ENCODE measurements at places on chromosomes 16 and 17.
A peak's percentile ranks its signal among the peaks of the same experiment; 100 is the strongest.

GRCh38 chr17:56665864-56666263, 72.4 kb downstream of the NOG start:
- DNase-seq = no peak

DNA sequence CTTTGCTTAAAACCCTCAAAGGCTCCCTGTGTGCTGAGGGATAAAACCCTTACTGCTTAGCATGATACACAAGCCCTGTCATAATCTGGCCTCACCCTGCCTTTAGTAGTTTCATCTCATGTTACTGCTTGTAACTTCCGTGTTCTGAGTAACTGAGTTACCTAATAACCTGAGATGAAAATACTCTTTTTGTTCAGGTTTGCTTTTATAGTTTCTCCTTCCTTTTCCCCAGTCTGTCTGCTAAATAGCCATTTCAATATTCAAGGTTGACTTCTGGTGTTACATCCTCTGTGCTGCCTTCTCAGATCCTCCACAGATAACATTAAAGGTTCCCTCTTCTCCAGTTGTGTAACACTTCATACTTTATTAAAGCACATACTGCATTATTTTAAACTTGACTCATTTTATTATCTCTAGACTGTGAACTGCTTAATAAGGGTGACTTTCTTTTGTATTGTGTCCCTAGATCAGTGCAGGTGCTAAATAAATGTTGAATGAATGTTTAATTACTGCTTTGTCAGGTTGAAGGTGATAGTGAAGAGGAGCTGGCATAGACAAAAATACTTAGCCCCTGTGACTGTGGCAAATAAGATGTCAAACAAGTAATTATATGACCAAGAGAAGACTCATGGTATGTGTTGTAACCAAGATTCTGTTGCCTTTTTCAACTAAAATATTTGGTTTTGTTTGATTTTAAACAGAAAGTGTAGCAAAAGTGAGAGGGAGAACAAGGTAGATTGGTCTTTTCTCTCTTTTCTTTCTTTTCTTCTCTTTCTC, 47.8 kb downstream of the NFAT5 start:
- DNase-seq = no peak

DNA sequence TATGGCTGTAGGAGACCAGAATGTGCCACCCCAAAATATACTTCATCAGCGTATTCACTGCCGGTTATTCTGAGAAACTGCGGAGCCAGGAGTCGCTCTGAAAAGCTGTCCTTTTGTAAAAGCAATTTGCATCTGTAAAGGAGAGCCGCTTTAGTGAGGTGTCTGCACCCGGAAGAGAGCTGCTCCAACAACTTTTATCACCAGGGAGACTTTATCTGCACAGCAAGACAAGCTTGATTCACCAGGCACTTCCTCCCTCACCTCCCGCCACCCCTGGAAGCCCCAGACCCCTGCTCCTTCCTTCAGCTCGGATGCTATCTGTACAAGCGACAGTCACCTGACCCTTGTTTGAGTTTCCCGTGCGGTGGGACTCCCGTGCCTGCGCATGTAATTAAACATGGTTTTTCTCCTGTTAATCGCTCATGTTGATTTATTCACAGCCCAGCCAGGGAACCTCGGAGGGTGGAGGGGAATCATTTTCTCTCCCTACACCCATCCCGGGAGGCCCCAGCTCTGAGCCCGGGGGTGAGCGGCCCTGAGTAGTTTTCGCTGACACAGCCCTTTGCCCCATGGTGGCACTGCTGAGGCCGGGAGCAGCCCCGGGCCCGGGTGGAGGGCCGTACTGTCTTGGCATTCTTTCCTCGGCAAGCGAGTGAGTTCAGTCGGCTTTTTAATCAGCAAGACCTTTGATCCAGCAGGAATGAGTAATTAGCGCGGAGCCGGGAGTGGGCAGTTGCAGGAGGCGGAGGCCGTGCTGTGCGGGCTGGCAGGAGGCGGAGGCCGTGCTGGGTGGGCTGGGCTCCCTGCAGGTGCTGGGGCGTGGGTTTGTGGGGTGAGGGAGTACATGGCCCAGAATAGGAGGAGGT, 222.7 kb upstream of the CIBAR2 start:
- no peak for DNase-seq

DNA sequence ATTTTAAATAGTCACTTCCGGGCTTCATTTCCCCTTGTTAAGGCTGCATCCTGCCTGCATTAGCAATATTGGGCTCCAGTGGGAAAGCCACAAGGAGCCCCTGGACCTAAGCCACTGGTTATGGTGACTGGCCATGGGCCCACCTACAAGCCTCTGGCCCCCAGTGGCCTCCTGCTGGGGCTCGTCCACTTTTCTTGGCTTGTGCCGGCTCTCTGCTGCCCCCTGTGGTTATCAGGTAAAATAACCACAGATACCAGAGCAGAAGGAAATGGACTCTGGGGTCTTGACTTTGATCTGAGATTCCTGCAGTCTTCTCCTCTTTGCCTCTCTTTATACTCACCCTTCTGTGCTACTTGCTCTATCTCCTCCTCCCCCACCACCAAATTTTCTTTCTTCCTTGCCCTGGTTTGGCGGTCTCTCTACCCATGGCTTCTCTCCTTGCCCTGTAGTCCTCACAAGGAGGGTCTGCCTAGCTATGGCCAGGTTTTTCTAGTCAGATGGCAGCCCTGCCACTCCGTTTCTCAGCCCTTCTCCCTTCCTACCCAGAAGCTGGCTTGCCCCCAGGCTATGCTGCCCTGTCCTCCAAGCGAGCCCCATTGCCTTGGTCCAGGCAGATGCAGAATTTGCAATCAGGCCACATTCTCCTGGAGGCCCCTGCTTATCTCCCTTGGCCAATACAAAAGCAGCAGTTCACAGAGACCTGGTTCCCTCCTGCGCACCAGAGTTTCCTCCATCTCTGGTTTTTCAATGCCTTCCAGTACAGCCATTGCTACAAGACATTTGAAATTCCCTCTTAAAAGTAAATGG, 82.9 kb upstream of the RCVRN start:
- peak; percentile 32 for DNase-seq

GRCh38 chr17:52143542-52143941, 15.0 kb downstream of the CA10 start:
- DNase-seq = no peak

- peak; percentile 68 for DNase-seq
Observed at GRCh38 chr16:52086901-52087300, 460.0 kb downstream of the TOX3 start.

GRCh38 chr16:57007050-57007449, 17.7 kb downstream of the NLRC5 start:
- DNase-seq = no peak

- no peak for DNase-seq
Observed at GRCh38 chr17:54177606-54178308, 355.0 kb downstream of the KIF2B start.

- no peak for DNase-seq
Observed at GRCh38 chr17:69018022-69018615, 42.6 kb downstream of the ABCA9 start.

DNA sequence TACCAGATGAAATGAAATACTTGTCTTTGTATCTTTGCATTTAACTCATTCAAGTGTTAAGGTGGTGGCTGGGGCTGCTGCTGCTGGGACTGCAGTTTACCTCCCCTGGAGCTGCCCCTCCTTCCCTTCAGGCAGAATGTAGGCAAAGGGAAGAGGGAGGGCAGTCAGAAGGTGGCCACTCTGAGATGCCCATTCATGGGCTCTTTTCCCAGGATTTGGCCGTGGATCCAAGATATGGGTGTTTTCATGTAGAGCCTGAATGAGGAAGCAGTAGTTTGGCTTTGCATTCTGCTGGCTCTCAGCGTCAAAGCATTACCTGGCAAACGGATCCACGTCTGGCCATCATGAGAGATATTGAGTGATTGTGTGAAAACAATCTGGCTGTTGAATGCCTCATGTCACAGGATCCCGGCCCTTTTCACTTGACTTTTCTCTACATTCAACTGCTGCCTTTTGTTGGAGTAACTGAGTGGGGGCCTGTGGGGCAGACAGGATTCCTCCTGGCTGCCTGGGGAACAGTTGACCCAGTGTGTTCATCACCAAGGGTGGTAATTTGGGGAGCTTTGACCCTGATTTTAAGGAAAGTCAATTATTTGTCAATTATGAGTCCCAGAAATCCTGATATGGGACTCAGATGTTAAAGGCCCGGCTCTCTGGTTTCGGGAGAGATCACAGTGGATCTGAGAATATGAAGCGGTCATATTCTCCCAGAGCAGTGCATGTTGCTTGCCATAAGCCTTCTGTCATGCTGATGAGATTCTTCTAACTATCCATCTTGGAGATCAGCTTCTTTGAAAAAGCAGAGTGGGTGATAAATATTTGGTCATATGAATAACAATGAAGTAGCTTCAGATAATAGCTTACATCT, 236.8 kb downstream of the IRX3 start:
- peak; percentile 44 for DNase-seq

- no peak for DNase-seq
Observed at GRCh38 chr17:72353502-72353901, 232.7 kb downstream of the SOX9 start.

DNA sequence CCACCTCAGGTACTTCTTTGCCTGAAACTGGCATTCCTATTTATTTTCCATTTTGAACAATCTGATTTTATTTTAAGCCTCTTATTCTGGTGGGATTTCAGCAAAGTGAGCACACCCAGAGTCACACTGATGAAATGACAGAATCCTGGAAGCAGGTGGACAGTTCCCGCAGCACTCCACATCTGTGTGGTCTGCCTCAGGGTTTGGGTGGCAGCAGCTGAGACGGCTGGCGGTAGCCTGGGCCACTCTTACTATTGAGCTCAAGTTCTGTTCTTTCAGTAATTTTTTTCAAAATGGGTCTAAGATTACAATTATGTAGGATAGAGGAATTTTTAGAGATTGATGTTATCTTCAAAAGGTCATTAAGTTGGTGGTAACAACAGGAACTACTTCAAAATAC, 32.5 kb upstream of the ENDOV start:
- no peak for DNase-seq

GRCh38 chr16:79928142-79928873, 327.8 kb upstream of the MAF start:
- DNase-seq = no peak

GRCh38 chr17:4177806-4178205, 34.8 kb downstream of the CYB5D2 start:
- DNase-seq = no peak

- DNase-seq = no peak
Observed at GRCh38 chr16:75653922-75654321, 6.3 kb downstream of the TERF2IP start.

- no peak for DNase-seq
Observed at GRCh38 chr16:84768808-84769197, 51.0 kb upstream of the CRISPLD2 start.

GRCh38 chr16:86018487-86018886, 119.5 kb downstream of the IRF8 start:
- DNase-seq = no peak

GRCh38 chr17:34382621-34383124, 19.6 kb upstream of the CCL1 start:
- DNase-seq = peak; percentile 90

- no peak for DNase-seq
Observed at GRCh38 chr17:38864636-38865398, 5.0 kb upstream of the LASP1 start.

DNA sequence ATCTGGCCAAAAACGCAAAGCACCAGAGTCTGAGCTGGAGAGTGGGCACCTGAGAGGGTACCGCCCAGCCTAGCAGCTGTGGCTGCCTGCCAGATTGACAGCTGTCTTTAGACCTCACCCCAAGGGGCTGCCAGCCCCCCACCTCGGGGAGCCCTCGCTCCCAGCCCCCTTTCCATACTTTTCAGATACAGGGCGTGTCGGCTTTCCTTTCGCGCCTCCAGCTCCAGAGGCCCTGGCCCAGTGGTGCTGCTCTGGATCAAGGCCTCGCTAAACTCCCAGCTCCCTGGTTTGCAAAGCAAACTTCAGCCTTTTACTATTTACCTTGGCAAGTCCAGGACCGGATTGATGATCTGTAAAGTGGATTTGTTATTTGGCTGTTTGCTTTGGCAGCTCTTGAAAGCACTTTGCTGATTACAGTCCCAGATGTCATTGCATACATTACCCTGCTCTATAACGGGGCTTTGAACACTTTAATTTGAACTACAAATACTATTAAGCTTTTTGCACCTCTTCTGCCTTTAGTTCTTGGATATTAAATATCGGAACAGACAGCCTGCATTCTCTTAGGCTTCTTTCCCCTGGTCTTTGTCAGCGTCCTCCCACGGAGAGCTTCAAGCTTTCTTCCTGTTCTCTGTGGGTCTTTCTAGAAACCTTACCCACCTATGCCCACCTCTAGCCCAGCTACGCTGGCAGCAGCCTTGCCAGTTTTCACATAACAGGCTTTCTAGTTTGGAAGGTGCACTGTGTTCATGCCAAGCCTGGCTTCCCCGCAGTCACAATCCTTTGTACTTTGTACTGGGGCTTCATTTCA, 63.6 kb upstream of the TBX2 start:
- DNase-seq = no peak

- DNase-seq = no peak
Observed at GRCh38 chr16:15539197-15539596, 103.8 kb downstream of the MARF1 start.

DNA sequence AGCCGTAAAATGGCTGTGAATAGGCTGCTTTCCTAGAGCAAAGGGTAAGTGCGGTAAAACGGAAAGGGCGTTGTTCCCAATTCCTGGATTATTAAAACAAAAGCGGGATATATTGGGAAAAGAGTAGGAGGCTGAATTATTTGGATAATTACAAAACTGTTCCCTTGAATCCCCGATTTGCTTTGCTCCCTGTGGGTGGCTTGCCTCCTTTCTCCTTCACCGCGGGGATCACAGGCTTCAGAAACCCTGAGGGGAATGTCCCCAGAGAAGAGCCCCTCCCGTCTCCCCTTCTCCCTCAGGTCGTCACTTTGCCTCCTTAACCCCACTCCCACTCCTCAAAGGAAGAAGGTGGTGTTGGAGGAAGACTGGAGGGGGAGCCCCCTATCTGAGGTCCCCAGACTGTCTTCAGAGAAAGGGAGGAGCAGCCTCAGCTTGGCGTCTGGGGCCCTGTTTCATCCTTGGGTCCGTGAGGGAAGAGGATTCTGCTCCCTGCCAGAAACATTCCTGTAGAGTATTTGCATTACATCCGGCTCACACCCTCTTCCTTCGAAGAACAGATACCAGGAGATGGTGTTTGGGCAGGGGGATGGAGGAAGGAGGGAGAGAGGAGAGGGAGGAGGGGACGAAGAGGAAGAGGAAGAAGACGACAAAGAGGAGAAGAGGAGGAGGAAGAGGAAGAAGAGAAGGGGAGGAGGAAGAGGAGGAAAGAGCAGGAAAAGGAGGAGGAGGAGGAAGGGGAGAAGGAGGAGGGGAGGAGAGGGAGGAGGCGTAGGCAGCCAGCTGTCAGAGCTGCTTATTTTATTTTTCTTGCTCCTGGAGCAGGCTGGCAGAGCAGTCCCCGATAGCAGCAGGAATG, 31.8 kb downstream of the MRM1 start:
- DNase-seq = no peak

Measured in Jurkat, Clone E6-1 (cell line).